ENCODE measurements at places on chromosomes 7 and 10.

GRCh38 chr10:95275726-95276366 lies 15.0 kb downstream of the PDLIM1 start:
- no peak for DNase-seq

DNA sequence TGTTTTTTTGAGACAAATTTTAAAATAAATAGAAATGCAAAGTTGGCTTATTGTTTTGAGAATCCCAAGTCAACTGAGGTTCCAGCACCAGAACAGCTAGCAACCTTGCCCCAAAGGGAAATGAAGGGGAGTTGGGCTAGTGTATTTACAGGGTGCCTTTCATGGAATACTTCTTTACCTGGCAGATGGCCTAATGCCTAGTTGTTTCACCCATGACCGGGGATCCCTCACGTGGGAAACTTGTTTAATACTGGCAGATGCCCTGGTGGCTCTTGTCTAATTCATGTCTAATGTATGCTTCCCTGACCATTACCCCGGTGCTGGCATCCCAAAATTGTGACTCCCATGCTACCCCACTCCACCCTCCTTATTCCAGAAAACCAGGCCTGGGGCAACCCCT lies 861.1 kb upstream of the ZWINT start:
- no peak for DNase-seq

DNA sequence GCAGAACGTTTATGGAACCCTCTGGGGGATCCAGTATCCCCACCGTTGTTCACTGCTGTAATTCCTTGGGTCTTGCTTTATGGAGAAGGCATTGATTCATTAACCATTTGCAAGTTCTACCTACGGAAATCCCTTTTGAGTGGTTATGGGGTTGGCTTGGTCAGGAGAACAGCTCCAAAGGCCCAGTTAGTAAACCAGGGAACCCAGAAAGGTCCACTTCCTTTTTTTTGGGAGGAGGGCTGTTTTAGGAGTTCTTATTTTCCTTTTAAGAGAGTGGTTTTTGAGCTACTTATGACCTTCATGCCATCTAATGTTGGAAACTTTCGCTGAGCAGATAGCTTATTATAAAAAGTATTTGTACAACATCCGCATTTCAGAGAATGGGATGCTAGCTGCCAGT lies 1.3 kb downstream of the POR start:
- DNase-seq, result no peak

DNA sequence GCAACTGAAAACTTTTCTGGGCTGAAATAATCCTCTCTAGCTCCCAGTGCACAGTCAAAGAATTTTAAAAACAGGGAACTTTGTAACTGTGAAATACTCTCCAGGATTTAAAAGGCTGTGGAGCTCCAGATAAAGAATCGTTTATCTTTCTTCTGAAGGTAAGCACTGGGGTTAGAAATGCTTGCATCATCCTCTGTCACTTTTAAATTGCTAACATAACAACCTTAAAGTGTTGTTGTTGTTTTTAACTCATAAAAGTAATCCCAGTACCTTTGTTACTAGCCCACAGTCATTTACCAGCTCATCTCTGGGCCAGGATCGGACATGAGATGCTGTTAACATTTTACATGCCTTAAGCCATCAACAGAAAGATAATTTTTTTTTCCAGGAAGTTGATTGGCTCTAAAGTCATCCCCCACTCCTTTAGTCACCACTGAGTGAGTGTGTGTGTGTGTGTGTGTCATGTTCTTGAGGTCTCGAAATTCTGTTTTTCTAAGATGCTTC lies at the start of gene SLC39A12:
Gene SLC39A12 (plus strand): TSS at position 51 of the 504 bp plus-strand sequence. CDS start 1,359 bp downstream, outside the sequence.
- no peak for DNase-seq

DNA sequence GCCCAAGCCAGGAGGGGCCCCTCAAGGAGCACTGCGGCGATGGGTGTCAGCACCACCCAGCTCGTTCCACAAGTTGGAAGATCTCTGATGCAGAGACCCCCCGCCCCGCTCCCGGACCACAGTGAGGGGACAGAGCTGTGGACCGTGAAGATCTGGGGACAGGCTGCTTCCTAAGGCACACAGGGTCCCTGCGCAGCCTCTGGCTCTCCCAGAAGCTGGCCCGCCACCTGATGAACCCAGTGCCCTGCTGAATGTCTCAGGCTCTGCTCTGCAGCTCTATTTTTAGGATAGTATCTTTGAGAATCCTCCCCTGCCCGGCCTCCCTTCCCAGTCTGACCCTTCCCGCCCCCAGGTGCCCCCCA lies 29.7 kb downstream of the GBX1 start:
- DNase-seq, result no peak

GRCh38 chr7:101580596-101580995 lies 48.5 kb downstream of the MYL10 start:
- no peak for DNase-seq

DNA sequence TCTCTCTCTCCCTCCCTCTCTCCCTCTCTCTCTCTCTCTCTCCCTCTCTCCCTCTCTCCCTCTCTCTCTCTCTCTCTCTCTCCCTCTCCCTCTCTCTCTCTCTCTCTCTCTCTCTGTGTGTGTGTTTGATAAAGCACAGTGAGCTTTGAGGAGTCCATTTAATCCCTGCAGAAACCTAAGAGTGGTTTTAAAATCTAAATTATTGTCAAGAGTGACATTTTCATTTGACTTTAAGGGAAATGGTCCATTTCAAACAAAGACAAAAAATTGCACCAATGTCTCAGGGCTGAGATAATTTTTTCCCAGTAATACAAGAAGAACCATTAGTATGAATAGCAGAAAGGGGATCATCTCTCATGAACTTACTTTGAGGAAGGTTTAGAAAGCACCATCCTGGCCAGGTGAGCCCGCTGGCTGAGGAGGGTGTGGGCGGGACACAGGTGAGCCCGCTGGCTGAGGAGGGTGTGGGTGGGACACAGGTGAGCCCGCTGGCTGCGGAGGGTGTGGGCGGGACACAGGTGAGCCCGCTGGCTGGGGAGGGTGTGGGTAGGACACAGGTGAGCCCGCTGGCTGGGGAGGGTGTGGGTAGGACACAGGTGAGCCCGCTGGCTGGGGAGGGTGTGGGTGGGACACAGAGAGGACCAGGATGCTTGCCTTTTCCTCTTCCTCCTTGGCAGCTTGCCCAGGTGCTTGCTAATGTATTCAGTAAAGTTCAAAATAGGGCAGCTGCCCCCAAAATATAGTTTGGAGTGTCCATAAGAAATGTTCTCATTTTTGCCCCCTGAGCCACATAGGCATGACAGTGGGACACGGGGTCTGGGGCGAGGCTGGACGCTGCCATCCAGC lies 125.0 kb downstream of the DNAJB6 start:
- no peak for DNase-seq

DNA sequence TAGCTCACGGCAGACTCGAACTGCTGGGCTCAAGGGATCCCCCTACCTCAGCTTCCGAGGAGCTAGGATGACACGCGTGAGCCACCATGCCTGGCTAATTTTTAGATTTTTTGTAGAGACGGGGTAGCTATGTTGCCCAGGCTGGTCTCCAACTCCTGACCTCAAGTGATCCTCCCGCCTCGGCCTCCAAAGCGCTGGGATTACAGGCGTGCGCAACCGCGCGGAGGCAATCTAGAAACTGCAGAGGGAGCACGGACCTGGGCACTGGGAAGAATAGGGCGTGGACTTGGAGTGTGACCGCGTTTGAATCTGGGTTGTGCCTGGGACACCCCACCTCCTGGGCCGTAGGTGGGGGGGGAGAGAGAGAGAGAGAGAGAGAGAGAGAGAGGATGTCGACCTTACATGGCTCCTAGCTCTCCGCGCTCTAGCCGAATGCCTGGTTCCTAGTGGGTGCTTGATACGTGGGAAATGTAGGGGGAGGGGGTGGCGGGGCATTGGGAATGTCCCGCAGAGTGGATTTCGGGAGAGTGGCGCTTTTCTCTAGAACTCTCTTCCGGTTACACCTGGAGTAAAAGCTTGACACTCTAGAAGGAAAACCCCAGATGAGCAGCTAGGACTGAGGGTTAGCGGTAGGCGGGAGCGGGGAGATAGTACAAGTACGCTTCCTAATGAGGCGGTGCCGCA lies 1.2 kb upstream of the MAP3K8 start:
- no peak for DNase-seq

DNA sequence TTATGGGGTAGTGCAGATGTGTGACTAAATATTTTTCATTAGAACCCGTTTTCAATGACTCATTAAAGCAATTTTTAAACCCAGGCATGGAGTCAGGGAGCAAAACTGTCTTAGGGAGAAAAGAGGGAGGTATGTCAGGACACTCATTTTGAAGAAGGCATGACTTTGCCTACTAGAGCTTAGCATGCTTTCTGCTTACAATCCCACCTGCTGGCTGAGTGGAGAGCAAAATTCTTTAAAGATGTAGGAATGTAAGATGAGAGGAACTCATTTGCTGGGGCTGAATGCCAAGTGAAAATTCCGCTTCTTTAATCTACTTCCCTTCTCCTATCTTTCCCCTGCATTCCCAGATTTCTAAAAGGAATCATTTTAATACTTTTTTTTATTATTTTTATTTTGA lies 232.6 kb downstream of the GALNT17 start:
- no peak for DNase-seq

DNA sequence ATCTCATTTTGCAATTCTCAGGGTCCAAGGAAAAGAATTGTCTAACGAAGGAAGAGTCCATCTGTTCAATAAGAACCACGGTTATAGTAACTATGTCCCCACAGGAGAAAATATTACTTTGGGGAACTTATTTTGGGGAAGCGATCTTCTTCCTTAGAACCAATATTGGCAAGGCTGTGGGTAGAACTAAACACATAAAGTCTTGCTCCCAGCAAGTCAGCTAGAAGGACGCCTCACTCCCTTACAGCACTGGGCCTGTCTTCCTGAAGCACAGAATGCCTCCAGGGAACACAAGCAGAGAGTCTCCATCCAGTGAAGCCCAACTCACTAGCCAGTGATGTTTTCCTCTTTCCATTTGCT lies 30.2 kb downstream of the C10orf71 start:
- DNase-seq, result no peak

- DNase-seq, result peak; percentile 15
These were observed 166.4 kb downstream of the MAD1L1 start for GRCh38 chr7:2066251-2066919.

DNA sequence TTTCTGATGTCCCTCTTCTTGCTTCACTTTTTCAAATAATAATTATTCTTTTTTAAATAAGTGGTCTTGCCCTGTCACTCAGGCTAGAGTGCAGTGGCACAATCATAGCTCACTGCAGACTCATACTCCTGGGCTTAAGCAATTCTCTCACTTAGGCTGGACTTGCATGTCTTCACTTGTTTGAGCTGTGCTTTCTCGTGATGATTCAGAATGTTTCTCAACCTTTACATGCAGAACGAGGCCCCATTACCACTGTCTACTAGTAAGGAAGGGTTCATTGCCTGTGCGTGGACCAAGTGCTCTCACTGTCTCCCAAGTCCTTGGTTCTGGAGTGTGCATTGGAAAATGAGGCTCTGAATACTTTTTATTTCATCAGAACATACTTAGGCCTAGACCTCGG lies 468.6 kb upstream of the COBL start:
- DNase-seq, result no peak

GRCh38 chr10:92239151-92239599 lies 51.7 kb downstream of the CPEB3 start:
- DNase-seq, result no peak

DNA sequence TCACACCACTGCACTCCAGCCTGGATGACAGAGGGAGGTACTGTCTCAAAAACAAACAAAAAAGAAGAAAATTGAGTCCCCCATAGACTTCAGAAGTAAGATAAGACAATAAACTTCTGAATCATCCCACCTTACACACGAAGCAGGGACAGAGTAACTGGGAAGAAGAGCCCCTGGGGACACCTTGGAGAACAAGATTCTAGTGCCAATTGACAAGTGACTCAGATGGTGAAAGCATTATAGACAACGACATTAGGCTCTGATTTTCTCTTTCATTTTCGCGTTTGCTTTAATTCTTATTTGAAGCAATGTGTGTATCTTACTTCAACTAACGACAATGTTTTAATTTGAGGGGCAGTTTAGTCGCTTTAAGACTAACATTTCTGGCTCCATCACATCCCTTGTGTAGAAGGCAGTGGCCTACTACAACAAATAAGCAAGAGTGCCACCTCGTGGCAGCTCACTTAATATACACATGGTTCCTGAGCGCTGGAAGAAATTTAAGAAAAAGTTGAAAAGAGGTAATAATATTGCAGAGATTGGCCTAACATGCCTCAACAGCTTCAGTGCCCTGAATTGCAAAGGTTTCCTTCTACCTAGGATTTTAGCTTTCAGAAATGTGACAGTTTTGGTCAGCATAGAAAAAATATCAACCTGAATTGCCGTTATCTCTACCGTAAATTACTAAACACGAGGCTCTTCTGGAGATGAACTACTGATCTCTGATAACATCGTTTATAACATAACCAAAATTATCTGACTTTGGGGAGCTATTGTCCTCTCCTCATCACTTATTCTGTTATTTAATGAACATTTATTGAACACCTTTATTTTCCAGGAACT lies 36.7 kb downstream of the ASNS start:
- peak; percentile 35 for DNase-seq

GRCh38 chr10:103542764-103543616 lies 49.5 kb downstream of the NEURL1 start:
- no peak for DNase-seq

GRCh38 chr10:33112831-33113455 lies 154.9 kb upstream of the ITGB1 start:
- no peak for DNase-seq

GRCh38 chr7:961546-962400 lies 7.3 kb upstream of the ADAP1 start:
- DNase-seq, result no peak

- no peak for DNase-seq
These were observed 101.5 kb upstream of the MTPN start for GRCh38 chr7:136078630-136079029.

DNA sequence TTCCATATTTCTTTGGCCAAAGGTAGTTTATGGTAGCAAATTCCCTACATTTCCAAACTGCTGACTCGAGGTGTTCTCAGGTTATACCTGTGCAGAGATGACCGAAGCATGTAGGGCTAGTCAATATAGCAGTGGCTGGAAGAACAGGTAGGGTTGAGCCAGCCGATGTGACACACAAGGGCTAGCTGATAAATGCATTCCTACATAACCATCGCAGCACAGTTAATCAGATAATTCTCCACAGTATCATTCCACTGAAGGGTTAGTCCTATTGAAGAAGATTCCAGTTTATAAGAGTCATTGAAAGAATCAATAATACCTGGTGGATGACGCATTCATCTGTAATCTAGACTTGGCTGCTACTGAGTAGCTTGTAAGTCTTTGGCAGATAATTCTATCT lies 220.0 kb downstream of the KIF20B start:
- no peak for DNase-seq

GRCh38 chr7:105769901-105770628 lies 106.3 kb downstream of the ATXN7L1 start:
- no peak for DNase-seq

DNA sequence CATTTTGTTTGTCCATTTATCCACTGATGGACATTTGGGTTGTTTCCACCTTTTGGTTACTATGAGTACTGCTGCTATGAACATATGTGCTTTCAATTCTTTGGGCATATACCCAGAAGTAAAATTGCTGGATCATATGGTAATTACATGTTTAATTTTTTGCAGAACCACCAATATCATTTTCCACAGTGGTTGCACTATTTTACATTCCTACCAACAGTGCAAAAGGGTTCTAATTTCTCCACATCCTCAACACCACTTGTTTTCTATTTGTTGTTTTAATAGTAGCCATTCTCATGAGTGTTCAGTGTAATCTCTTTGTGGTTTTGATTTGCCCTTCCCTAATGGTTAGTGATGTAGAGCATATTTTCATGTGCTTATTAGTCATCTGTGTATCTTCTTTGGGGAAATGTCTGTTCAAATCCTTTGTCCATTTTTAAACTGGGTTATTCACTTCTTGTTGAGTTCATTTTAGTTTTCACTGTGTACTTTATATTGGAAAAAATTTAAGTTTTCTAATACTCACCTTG lies 101.9 kb downstream of the HIBADH start:
- DNase-seq, result no peak

- no peak for DNase-seq
These were observed 53.1 kb upstream of the COL13A1 start for GRCh38 chr10:69748621-69749020.

Data from stimulated activated CD4-positive, alpha-beta T cell treated with anti-CD3 and anti-CD28 coated beads, TNF-alpha, amount 100 ng/mL, for 24 hours (primary cell).